A549 treated with DMSO at 1 μM for 4 hours (cell line): ENCODE measurements at places on chromosomes 11 and 22. TPM values are rescaled to one million over a fixed set of nuclear protein-coding genes. Genes with fewer than 3 reads are reported as not detected.

TRIM51 gene
- total RNA-seq = not detected in 5 replicates

KRTAP5-1 gene
- not detected in 5 replicates for total RNA-seq

TSGA10IP gene
- not detected in 5 replicates for total RNA-seq

CARD16 gene
- not detected in 5 replicates for total RNA-seq

MIEF1 gene
- total RNA-seq = 25.7 to 27.3 TPM (median 26.4 TPM) in 5 replicates

MIAT gene
- 0.29 to 0.56 TPM (median 0.39 TPM) in 5 replicates for total RNA-seq

NKAPD1 gene
- total RNA-seq = 13.1 to 18.1 TPM (median 14.6 TPM) in 5 replicates

SSTR3 gene
- not detected in 5 replicates for total RNA-seq

VWCE gene
- 0.38 to 0.77 TPM (median 0.57 TPM) in 5 replicates for total RNA-seq

SLC25A18 gene
- total RNA-seq = 0.05 TPM in 1 of 5 replicates, not detected in the others

EMID1 gene
- 0.28 to 0.33 TPM (median 0.31 TPM) in 5 replicates for total RNA-seq

DEUP1 gene
- total RNA-seq = not detected in 5 replicates

NLRP10 gene
- not detected in 5 replicates for total RNA-seq

CCDC15 gene
- 0.52 to 0.74 TPM (median 0.62 TPM) in 5 replicates for total RNA-seq

PHETA2 gene
- not detected in 5 replicates for total RNA-seq

KCNJ5 gene
- 0.06 to 0.14 TPM (median 0.07 TPM) in 4 of 5 replicates, not detected in the other for total RNA-seq

JOSD1 gene
- total RNA-seq = 27.4 to 34.6 TPM (median 32.0 TPM) in 5 replicates

PRDM11 gene
- total RNA-seq = 6.0 to 9.4 TPM (median 8.1 TPM) in 5 replicates

PUS3 gene
- 6.9 to 9.7 TPM (median 7.9 TPM) in 5 replicates for total RNA-seq

POU2AF1 gene
- total RNA-seq = not detected in 5 replicates

PGA5 gene
- total RNA-seq = 0.10 TPM in 1 of 5 replicates, not detected in the others

SERPINH1 gene
- total RNA-seq = 74.9 to 113 TPM (median 106 TPM) in 5 replicates

BTG4 gene
- total RNA-seq = 0.09 to 0.26 TPM in 2 of 5 replicates, not detected in the others

OOSP4B gene
- not detected in 5 replicates for total RNA-seq

SMTN gene
- total RNA-seq = 24.5 to 37.9 TPM (median 34.7 TPM) in 5 replicates

OR51M1 gene
- not detected in 5 replicates for total RNA-seq

RHOG gene
- total RNA-seq = 96.8 to 109 TPM (median 99.0 TPM) in 5 replicates

IL17REL gene
- total RNA-seq = 0.03 to 0.04 TPM (median 0.03 TPM) in 3 of 5 replicates, not detected in the others

HEPACAM gene
- not detected in 5 replicates for total RNA-seq

TAF1D gene
- 87.4 to 105 TPM (median 92.0 TPM) in 5 replicates for total RNA-seq

QSER1 gene
- 17.0 to 26.2 TPM (median 23.1 TPM) in 5 replicates for total RNA-seq

SHISA8 gene
- total RNA-seq = 0.14 to 0.38 TPM (median 0.21 TPM) in 4 of 5 replicates, not detected in the other

CSF2RB gene
- total RNA-seq = 0.01 TPM in 1 of 5 replicates, not detected in the others

HBE1 gene
- total RNA-seq = not detected in 5 replicates

SSH3 gene
- 18.0 to 27.2 TPM (median 24.5 TPM) in 5 replicates for total RNA-seq

ASPHD2 gene
- 0.84 to 1.5 TPM (median 1.2 TPM) in 5 replicates for total RNA-seq

NAALAD2 gene
- total RNA-seq = 0.02 to 0.03 TPM in 2 of 5 replicates, not detected in the others

IFITM10 gene
- 0.89 to 1.3 TPM (median 0.94 TPM) in 5 replicates for total RNA-seq

XPNPEP3 gene
- total RNA-seq = 8.1 to 12.0 TPM (median 9.6 TPM) in 5 replicates

MAJIN gene
- total RNA-seq = not detected in 5 replicates

SAA1 gene
- total RNA-seq = 0.24 to 0.55 TPM (median 0.43 TPM) in 4 of 5 replicates, not detected in the other

CDCA5 gene
- total RNA-seq = 60.5 to 75.2 TPM (median 71.6 TPM) in 5 replicates

LMNTD2 gene
- 2.1 to 2.9 TPM (median 2.2 TPM) in 5 replicates for total RNA-seq

BACE1 gene
- total RNA-seq = 8.0 to 10.6 TPM (median 8.9 TPM) in 5 replicates

EI24 gene
- 93.7 to 111 TPM (median 108 TPM) in 5 replicates for total RNA-seq

OR51B4 gene
- total RNA-seq = not detected in 5 replicates

MYO18B gene
- total RNA-seq = 0.01 to 0.04 TPM (median 0.02 TPM) in 3 of 5 replicates, not detected in the others

PDE3B gene
- 2.2 to 3.2 TPM (median 2.5 TPM) in 5 replicates for total RNA-seq

OAF gene
- 8.6 to 12.3 TPM (median 10.2 TPM) in 5 replicates for total RNA-seq

SMTNL1 gene
- total RNA-seq = not detected in 5 replicates

CCDC34 gene
- total RNA-seq = 28.8 to 34.8 TPM (median 31.1 TPM) in 5 replicates

FXYD6 gene
- total RNA-seq = 0.17 to 0.52 TPM (median 0.23 TPM) in 5 replicates

IGLL1 gene
- total RNA-seq = not detected in 5 replicates
